Naive thymus-derived CD4-positive, alpha-beta T cell (primary cell): ENCODE measurements at places on chromosomes 5 and 9.

DNA sequence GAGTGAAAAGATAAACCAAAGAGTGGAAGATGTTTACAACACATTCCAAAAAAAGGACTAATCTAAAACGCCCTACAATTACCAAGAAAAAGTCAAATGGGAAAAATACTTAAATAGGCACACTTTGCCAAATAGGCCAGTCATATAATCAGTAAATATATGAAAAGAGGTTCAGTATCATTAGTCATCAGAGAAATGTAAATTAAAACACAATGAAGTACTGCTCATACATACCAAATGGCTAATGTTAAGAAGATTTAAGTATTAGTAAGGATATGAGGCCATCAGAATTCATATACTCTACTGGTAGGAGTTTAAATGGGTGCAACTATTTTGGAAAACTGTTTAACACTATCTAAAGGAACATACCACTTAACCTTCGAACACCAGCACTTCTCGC, 47.6 kb downstream of the ZDHHC21 start:
- DNase-seq = no peak

GRCh38 chr9:113622600-113623400, 159.3 kb downstream of the RGS3 start:
- DNase-seq = no peak

DNA sequence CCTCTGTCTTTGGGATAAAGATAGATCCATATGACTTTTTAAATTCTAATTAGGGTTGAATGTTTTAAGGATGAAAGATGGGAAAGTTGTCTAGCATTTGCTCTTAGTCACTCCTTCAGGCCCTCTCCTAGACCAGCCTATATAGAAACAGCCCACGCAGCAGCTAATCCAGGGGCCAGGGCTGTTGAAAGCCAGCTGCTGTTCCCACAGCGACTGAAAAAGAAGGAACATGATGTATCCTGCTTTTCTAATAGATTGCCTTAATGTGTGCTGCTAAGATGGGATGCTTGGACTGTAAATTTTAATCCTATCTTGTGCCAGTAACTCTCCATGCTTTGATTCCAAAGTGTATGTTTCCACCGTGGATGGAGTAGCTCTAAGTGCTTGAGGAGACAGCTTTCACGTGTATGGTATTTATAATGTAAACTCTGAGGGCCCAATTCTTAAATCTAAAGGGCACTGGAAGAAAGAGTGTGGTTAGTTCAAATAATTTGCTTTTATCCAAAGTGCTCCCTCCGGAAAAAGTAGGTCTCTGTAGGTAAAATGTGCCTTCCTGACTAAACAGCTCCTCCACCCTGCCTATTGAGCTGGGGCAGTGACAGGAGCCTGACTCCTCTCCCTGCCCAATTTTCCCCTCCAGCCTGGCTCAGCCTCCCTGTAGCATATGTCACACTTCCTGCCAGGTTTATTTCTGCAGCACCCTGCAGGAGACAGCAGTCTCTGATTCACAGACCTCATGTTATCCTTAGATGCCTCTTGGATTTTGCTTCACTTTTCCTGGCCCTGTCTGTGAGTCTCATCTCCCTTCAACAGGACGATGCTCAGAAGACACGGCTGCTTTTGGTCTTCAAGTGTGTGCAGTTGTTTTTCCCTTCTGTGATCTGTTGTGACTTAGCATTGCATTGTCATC, 33.2 kb downstream of the SLC36A1 start:
- no peak for DNase-seq

GRCh38 chr5:56517011-56517416, 283.9 kb upstream of the ANKRD55 start:
- no peak for DNase-seq

- DNase-seq = no peak
Observed at GRCh38 chr9:131191857-131192256, 66.5 kb downstream of the NUP214 start.

GRCh38 chr5:174532455-174533453, 191.6 kb upstream of the MSX2 start:
- no peak for DNase-seq

GRCh38 chr5:169280286-169280685, 20.7 kb downstream of the SLIT3 start:
- DNase-seq = no peak

DNA sequence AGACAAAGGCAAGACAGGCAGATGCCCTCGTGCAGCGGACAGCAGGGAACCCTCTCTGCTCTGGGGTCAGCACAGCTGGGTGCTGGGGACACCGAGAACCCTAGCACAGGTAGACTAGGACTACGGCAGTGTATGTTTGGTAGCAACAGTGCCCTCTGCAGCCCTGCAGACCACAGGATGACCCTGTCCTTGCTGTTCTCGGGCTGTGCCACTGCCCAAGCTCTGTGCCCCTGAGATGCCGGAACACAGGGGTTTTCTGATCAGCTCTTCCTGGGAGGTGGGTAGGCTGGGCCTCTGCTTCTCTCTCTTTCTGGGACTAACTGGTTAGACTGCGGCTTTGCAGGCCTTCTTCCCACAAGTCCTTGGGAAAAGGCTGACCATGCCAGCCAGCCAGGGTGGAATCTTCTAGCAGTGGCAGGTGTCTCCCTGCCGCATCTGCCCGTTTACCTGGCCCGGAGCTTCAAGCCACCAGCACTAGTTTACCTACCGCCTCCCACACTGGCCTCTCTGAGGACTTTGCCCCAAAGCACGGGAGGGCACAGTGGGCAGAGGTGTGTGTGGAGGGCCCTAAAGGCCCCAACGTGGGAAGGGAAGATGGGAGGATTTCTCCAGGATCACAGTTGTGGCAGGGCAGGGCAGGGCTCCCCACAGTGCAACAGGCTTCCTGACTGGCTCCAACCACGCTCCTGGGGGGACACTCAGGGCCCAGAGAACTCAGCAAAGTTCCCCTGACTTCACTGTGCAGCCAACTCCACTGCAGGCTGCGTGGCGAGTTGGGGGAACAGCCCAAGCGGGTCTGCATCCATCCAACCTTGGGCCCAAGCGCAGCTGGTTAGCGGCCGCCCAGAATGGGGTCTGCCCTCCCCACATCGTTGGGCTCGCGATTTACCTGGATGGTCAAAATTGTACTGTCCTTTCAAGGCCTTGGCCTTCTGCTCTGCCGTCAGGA, 1.2 kb downstream of the UCK1 start:
- no peak for DNase-seq

DNA sequence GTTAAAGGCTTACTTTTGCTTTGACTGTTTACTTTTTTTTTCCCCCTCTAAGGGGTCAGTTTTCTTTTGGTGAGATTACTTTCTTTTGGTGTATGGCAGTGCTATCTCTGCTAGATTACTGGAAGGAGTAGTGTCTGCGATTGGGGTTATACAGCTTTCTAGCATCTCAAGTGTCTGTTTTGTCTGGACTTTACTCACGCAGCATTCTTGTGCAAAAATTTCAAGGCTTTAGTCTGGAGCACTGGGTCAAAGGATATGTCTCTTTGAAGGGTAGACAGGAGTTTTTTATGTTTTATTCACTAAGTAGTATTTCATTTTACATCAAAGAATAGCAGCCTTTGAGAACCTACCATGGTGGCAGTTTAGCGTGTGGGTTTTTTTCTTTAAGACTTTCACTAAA, 52.6 kb downstream of the NDUFS4 start:
- no peak for DNase-seq

DNA sequence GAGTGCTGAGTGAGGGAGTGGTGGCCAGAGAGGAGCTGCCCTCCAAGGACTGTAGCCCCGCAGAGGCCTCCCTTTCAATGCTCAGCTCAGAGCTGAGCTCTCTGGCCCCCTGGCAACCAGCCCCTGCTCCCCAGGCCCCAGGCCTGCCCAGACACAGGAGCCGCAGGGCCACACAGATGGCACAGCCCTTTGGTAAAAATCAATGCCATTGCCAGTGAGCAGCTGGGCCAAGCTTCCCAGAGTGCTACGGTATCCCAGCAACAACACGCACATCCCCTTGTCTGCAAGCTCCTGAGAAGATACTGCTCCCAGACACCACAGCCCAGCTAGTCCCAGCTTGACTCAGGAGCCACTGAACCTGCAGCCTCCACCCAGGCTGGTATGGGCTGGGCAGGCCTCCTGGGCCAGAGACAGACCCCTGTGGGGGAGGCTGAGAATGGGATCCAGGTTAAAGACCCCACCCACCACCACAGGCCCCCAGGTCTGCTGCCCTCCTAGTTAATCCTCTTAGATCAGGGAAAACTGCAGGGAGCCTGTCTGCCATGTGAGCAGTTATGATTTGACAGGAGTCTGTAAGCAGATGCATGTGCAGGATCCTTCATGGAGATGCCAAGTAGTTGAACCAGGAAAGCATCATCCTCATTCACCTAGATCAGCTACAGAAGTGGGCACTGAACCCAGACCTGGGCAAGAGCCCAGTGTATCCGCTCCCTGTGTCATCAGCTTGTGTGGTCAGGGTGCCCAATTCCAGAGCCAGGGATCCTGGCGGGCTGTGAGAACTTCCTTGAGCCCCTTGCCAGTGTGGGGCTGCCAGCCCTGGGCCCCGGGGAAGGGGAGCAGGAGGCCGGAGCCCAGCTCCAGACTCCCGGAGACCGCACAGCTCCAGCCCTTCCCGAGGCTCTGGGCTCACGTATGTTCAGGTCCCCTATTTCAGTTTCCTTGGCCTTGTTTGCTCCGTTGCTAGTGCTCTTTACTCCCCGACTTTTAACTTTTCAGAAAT, 26.7 kb upstream of the ADAMTS2 start:
- no peak for DNase-seq

- no peak for DNase-seq
Observed at GRCh38 chr5:128774605-128775004, 190.7 kb upstream of the SLC27A6 start.

- peak; percentile 61 for DNase-seq
Observed at GRCh38 chr9:129990269-129991010, 52.5 kb downstream of the FNBP1 start.

DNA sequence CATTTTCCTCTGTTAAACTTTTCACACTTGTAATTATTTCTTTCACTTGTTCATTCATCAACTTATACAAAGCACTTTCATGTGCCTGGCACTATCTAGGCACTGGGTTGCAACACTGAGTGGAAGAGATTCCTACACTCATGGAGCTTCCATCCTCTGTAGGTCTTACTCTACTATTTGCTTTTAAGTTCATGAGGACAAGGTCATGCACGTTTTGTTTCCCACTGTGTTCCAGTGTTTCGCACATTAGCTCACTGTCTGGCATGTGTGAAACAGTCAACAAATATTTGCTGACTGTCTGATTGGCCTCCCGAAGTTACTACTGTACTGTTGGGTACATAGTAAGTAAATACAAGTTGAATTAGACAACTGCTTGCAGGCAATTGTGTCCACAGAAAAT, 87.9 kb upstream of the IFNK start:
- no peak for DNase-seq

- no peak for DNase-seq
Observed at GRCh38 chr5:154780128-154780527, 25.0 kb downstream of the LARP1 start.

DNA sequence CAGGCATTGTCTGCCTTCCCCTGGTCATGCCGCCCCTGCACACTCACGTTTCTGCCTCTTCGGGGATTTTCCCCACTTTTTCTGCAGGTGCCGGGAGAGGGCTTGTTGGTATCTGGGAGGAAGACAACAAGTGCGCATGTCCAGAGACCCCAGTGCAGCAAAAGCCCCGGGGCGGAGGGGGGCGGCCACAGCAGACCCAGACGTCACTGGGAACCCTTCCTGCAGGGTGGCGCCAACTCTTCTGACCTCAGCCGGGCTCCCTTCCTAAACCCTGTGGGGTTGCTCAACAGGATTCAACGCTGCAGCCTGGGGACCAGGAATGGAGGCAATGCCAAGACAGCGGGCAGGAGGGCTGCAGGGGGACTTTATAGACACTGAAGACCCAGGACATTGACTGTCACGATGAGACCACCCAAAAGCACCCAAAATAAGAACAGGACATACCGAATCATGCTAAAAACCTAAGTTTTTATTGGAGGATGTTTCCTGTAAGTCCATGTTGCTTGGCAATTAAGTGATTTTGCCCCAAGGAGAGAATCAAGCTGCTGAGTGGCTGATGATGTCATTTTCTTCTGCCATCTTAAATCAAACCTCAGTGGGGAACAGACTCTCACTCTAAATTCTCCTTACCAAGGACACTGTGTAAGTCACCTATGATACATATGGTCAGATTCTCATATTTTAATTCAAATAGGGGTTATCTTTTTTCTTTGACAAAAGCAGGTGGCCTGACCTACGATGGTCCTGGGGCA, 62.9 kb upstream of the SIMC1 start:
- no peak for DNase-seq

DNA sequence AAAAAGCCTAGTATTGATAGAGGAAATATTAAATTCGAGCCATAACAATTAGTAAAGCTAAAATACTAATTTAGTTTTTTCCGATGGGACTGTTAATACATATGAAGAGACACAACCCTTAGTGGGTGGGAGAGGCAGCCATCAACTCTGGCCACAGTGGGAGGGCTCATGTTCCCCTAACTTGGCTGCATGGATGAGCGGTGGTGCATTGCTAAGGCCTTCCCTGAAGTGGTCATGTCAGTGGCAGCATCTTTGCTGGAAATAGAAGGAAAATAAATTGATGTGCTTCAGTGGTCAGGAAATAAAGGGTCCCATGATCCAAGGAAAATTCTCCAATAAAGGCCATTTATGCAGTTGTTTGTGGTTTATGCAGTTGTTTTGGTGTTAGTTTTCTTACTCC, 33.9 kb upstream of the F2RL2 start:
- no peak for DNase-seq

DNA sequence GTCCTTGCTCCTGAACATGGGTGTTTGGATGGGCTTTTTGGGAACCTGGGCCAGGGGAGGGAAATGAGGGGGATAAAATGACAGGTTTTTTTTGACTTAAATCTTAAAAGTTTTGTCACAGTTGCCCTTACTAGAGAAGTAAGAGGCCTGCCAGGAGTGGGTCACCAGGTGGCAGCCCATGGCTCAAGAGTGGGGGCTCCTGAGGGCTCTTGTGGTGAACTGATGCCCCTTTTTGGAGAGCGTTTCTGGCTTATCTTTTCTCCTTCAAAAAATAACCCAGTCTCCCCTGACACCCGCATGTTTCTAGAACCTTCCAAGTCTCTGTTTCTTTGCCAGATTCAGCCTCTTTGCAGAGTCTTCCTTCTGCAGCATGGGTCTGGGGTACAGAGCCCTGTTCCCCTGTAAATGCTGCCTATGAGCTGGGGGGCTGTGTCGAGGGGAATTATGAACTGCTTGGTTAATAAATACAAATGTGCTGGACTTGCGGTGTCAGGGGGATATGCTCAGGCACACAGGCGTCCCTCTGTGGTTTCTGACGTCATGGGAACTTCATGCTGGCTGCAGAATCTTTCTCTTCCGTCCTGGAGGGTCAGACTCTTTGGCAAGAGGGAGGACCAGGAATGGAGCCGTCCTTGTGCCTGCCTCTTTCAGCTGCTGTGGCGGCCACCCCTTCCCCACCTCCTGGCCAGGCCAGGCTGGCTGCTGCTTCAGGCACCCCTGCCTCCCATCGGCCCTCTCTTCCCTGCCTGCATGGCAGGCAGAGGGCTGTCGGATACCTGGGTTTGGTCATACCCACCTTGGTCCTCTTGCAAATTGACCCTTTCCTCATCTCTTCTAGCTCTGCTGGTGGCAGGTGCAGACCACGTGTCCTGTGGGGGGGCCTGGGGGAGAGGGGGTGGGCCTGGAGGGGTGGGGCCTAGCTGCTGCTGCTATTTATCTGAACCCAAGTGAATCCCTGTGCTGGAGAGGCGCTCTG, 30.1 kb downstream of the PTPA start:
- DNase-seq = no peak
